ENCODE measurements at places on chromosomes 5 and 9.

DNA sequence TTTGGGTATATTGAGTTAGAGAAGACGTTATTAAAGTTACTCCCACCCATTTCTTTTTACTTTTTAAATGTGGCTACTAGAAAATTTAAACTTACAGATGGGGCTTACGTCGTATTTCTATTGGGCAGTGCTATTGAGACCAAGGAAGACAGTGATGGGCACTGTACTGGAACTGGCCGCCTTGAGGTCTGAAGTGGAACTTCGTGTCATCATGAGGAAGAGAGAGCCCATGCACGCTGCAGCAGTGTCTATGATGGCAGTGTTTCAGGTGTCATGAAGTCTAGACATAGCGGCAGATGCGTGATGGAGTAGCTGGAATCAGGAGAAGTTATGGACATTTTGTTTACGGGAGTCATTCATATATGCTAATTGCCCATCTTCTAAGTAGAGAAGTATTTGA lies 143.7 kb downstream of the LRRC70 start:
- DNase-seq: no peak

GRCh38 chr5:171796436-171796835 lies 10.8 kb downstream of the SMIM23 start:
- DNase-seq: no peak

- DNase-seq: no peak
Observed at GRCh38 chr5:36393656-36394428, 92.1 kb upstream of the RANBP3L start.

DNA sequence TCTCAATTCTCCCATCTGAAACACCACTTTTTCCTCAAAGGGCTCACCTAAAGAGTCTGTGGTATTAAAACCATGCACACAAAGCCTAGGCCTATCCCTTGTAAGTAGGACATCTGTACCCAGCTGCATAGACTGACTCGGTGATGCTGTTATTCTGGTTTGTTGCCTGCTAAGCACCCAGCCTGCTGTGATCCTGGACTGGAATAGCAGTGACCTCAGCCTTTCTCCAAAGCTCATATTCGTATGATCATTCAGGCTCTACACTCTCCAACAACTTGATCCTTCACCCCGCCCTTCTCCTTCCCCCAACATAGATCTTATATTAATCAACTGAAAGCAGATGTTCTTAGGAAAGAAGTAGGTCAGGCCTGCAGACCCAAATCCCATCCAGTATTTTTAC lies 81.4 kb upstream of the WWC1 start:
- DNase-seq: no peak

- DNase-seq: no peak
Observed at GRCh38 chr9:113536483-113537228, 73.1 kb downstream of the RGS3 start.

DNA sequence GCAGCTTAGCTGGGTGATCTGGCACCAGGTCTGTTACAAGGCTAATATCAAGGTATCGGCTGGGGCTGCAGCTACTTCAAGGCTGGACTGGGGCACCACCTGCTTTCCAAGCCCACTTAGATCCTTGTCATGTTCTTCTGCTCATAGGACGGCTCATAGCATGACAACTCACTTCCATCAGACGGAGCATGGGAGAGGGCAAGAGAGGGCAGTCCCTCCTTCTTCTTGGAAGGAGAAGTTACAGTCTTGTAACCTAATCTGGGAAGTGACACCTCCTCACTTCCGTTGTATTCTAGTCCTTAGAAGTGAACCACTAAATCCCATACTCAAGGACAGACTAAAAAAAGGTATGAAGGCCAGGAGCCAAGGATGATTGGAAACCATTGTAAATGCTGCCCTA lies 258.2 kb downstream of the MAST4 start:
- DNase-seq: no peak

- no peak for DNase-seq
Observed at GRCh38 chr5:43314724-43315123, 1.5 kb upstream of the HMGCS1 start.

- DNase-seq: no peak
Observed at GRCh38 chr9:134313470-134313869, 12.8 kb upstream of the RXRA start.

GRCh38 chr5:170430256-170430655 lies 41.1 kb upstream of the KCNMB1 start:
- DNase-seq: no peak

DNA sequence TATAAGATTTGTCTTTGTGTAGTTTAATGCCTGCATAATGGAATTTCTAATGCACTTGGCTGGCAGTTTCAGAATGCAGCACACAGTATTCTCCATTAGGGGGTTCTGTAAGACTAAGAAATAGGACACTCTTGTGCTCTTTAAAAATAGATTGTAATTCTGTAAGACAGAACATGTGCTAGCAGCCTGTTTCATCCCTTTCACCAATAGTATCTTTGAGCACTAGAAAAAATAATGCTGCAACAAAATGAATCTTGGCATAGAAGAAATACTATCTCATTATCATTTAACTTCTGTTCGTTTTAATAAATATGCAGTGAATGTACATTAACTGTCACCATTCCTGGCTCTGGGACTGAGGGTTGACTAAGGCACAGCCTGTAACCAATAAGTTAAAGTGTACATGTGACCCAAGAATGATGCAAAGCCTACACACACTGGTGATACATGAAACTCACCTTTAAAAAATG lies 23.8 kb upstream of the ZNF622 start:
- DNase-seq: peak; percentile 27

- no peak for DNase-seq
Observed at GRCh38 chr9:107351382-107352045, 68.4 kb downstream of the RAD23B start.

- DNase-seq: no peak
Observed at GRCh38 chr5:137825165-137825564, 42.5 kb upstream of the MYOT start.

DNA sequence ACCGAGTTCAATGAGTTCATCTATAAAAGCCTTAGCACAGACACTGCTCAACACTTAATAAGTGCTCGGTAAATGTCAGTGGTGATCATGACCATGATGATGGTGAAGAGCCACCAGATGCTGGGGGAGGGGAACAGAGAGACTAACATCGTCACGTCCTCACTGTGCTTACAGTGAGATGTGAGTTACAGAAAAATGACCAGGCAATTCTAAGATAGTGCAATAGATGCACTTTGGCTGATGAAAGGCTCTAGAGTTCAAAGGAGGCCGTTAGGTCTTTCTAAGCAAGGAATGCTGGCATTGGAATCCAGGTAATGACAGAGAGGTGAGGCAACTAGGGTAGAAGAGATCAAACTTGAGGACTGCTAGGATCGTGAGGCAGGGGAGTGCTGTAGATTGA lies 36.7 kb downstream of the ARL15 start:
- no peak for DNase-seq

- no peak for DNase-seq
Observed at GRCh38 chr9:122468735-122469134, 9.0 kb downstream of the OR1J1 start.

GRCh38 chr5:107203243-107203642 lies 467.5 kb downstream of the EFNA5 start:
- DNase-seq: no peak

- no peak for DNase-seq
Observed at GRCh38 chr5:37804401-37804800, 35.4 kb downstream of the GDNF start.

- DNase-seq: no peak
Observed at GRCh38 chr9:683509-684021, 157.9 kb upstream of the DMRT1 start.

DNA sequence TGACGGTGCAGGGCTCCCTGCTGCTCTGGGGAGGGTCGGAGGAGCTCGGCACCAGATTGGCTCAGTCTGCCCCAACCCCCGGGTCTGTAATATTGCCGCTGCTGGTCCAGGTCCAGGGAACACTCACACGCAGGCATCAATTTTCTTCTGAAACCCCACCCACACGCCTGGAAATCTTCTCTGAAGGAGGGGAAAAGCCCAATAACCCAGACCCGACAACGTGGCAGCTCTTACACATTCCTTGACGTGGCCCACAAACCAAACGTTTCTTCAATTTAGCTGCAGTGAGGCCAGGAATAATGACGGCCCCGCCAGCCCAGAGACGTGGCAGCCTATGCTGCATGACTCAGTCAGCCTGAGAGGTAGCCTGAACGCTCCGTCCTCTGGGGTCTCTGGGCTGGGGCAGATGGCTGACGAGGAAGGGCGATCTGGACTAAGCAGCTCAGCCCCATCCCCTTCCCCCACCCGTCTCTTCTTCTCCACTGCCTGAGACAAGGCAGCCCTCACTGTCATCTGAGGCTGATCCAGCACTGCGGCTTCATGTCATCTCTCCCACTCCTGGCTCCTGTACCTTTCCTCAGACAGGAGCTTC lies 9.9 kb upstream of the SPARC start:
- no peak for DNase-seq

GRCh38 chr5:90381213-90381929 lies 28.2 kb downstream of the CETN3 start:
- no peak for DNase-seq

- DNase-seq: peak; percentile 90
Observed at GRCh38 chr9:114930056-114930812, at the start of gene TNFSF8. Gene TNFSF8 (minus strand): TSS chr9:114930591. CDS start chr9:114930303, 288 bp downstream.

- DNase-seq: no peak
Observed at GRCh38 chr9:21728781-21729180, 73.7 kb upstream of the MTAP start.

- no peak for DNase-seq
Observed at GRCh38 chr5:133642153-133642722, 29.9 kb upstream of the FSTL4 start.

GRCh38 chr5:75716715-75717081 lies 539 bp downstream of the POC5 start:
- DNase-seq: no peak

GRCh38 chr9:109100543-109101201 lies 19.1 kb downstream of the TMEM245 start:
- no peak for DNase-seq

DNA sequence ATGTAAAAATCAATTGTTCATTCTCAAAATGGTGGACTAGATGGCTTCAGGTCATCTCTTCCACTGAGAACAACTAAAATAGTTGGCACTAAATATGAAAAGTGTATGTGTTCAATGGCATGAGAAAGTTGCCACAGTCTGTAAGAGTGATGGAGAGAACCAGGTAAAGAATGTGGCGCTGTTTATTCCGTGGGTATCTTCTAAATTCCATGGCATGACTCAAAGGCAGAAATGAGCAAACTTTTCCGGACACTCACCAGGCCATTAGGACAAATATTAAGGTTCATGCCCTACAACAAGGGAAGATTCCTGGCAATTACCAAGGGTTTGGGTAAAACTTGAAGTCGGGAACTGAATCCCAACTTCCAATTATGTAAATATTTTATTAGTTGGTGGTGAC lies 825.4 kb upstream of the CDH6 start:
- DNase-seq: no peak

DNA sequence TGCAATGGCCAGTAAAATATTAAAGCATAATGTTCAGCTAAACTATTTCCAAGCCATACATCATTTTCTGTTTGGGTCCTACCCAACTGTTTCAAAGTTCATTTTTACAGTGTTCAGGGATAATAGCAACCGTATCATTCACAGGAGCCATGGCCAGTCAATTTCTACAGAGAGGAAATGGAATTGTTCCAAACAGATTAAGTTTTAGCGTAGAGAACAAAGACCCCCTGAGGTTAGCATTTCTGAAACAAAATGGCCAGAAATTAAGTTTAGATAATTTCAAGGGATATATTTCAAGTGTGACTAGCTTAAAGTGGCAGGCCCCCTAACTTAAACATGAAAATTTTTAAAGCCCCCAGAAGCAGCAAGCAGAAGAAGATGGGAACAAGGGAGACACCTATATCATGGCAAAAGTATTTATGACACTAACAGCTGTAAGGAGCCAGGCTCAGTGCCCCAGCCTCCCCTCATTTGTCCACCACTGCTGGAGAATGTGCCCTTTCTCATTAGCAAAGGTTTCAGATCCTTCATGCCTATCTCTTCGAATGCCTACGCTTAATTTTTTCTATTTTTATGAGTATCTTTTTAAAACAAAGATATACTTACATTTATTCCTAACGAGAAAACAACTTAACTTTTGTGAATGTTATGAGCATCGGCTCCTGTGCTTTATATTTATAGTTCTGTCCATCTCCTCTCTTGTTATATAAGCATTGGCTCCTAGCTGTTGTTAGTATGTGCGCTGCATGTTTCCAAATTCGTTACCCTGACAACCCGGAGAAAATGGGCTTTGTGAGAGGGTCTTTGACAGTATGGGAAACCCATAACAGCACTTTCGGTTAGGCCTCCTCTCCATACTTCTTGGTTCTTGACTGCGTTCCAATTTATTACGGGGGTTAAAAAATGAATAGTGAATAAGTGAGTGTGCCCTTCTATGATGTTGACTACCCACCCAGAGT lies 116.3 kb downstream of the MED27 start:
- DNase-seq: no peak

DNA sequence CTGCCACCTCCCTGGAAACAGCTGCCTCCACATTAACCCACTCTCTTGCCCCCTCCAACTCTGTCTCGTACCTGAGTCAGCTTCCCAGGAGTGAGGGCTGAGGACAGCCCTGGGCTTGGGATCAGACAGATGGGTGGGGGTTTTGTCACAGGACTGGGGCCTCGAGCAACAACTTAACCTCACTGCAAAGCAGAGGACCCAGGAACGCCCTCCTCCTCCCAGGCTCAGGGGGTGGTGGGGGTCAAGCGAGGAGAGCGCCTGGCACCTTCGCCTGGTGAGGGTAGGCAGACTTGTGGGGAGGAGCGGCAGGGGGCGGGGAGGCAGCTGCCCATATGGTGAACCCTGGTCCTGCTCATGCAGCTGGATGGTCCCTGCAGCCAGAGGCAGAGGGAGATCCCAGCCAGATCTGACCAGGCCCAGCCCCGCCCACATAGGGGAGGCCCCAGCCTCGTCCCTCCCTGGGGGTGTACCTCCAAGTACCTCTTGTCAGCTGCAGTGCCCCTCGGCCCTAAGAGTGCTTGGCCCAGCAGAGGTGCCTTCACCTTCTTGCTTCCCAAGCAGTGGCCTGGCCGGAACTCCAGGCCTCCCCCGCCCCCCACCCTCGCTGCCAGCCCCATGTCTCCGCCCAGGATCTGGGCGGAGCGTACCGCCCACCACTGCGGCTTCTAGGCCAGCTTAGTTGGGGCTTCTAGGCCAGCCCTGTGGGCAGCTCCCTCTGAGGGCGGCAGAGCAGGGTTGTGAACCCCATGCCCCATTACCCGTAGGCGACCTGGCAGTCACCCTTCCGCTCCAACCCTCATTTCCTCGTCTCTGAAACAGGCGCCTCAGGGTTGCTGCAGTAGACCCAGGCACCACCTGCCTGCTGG lies at the start of gene SARDH:
Gene SARDH, minus strand, starts transcription at position 579 of the 866 bp plus-strand sequence. CDS start 4,179 bp downstream, outside the sequence.
- DNase-seq: peak; percentile 24

GRCh38 chr5:106956886-106957285 lies 713.9 kb downstream of the EFNA5 start:
- no peak for DNase-seq

All from OCI-LY7 (cell line).